Progenitor cell of endocrine pancreas (in vitro differentiated cells): ENCODE measurements at places on chromosomes 12 and 14. TPM values are rescaled to one million over a fixed set of nuclear protein-coding genes. Genes with fewer than 3 reads are reported as not detected.

DNA sequence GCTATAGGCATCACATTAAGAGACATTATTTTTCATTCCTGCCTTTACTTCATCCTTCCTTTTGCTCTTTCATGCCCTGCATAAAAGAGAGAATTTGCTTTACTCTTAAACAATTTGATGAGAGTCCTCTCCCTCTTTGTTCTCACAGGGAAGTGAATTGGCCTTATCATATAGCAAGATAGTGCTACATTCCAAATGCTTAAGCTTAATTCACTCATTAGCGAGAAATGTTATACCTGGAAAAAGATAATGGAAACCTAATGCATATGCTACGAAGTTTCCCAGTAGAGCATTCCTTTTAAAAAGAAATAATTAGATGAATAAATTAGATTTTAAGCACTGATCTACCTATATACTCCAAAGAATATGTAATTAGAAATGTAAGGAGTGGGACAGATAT, 798.8 kb downstream of the C12orf50 start:
- DNase-seq: no peak

- no peak for DNase-seq
Measured at GRCh38 chr12:82650627-82651337, 35.9 kb upstream of the TMTC2 start.

- DNase-seq: no peak
Measured at GRCh38 chr14:32304296-32304695, 24.8 kb upstream of the AKAP6 start.

GRCh38 chr14:39173198-39173597, 1.9 kb upstream of the PNN start:
- no peak for DNase-seq

GRCh38 chr12:51636581-51636980, 45.5 kb downstream of the SCN8A start:
- DNase-seq: no peak

- DNase-seq: no peak
Measured at GRCh38 chr14:68747393-68747792, 45.5 kb downstream of the ZFP36L1 start.

- no peak for DNase-seq
Measured at GRCh38 chr12:26748741-26749431, 84.1 kb downstream of the ITPR2 start.

DNA sequence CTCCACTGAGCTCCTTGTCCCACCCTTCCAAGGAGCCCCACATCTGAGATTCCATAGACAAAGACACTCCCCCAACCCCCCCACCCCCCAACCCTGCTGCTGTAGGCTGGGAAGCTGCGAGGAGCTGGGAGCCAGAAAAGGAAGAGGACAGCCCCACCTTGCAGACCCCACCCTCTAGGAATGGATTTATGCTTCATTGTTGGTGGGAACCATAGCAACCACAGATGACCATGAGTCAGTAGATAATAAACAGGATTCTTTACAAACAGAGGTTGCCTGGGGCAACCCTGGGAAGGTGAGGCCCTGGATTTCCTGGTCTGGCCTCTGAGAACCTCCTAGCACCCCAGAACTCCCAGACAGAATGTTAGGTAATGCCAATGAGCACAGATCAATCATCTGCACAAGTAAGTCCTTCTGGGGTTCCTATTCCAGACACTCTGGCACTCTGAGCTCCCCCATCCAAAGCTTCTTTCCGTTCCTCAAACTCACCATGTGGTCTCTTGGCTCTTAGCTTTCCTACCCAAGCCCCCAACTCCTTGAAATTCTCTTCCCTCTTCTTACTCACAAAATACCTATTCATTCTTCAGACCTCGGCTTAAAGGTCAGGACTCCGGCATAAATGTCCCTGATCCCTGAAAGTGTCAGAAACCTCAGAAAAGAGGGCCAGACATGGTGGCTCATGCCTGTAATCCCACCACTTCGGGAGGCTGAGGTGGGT, 15.2 kb upstream of the PLEKHG6 start:
- DNase-seq: no peak

ARID4A gene
- total RNA-seq: 31.5 and 35.1 TPM in 2 replicates

TMBIM6 gene
- total RNA-seq: 442 and 449 TPM in 2 replicates

NKX2-1 gene
- total RNA-seq: 0.80 TPM in 1 of 2 replicates, not detected in the other

KRT80 gene
- 0.07 and 0.20 TPM in 2 replicates for total RNA-seq
